Adrenal gland (tissue), 19 donors: ENCODE measurements at places on chromosomes 7 and 10. TPM values are rescaled to one million over a fixed set of nuclear protein-coding genes. Genes with fewer than 3 reads are reported as not detected.

- H3K27ac ChIP-seq: no peak overlapping the region
- DNase-seq: no peak
- no peaks in the 10 kb centered on the region for H3K27me3 ChIP-seq
- H3K36me3 ChIP-seq: no peaks in the 10 kb centered on the region
- peaks cover 7% of the 10 kb centered on the region for H3K4me1 ChIP-seq
Observed at GRCh38 chr10:17122052-17122451, 7.6 kb downstream of the CUBN start.

- no peak overlapping the region for H3K4me3 ChIP-seq
- no peak overlapping the region for H3K27ac ChIP-seq
- H3K4me1 ChIP-seq: no peaks in the 10 kb centered on the region
- no peaks in the 10 kb centered on the region for H3K36me3 ChIP-seq
- no peaks in the 10 kb centered on the region for H3K27me3 ChIP-seq
Observed at GRCh38 chr10:4535521-4535920, 290.5 kb upstream of the AKR1E2 start.

DNA sequence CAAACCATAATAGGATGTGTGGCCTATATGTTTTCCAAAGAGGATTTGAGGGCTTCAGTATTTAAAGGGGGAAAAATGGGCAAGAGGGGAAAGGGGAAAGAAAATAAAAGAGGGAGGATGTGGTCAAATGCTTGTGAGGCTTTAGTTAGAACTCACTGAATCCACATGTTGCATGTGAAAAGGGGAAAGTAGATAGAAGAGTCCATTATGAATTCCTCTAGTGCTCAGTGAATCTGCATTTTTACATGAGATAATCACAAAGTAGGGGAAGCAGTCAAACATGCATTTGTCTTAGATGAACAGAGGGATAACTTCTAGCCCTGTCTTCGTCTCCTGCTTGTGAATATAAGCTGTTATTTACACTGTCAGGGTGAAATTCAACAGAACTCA, 24.6 kb upstream of the AKAP9 start:
- no peaks in the 10 kb centered on the region for H3K27me3 ChIP-seq
- H3K4me3 ChIP-seq: no peak overlapping the region
- no peak overlapping the region for H3K27ac ChIP-seq
- H3K36me3 ChIP-seq: no peaks in the 10 kb centered on the region
- H3K4me1 ChIP-seq: no peaks in the 10 kb centered on the region

- no peak overlapping the region for H3K27ac ChIP-seq
- H3K4me3 ChIP-seq: no peak overlapping the region
- H3K4me1 ChIP-seq: no peaks in the 10 kb centered on the region
- H3K27me3 ChIP-seq: no peaks in the 10 kb centered on the region
Observed at GRCh38 chr10:1130995-1131790, 75.0 kb downstream of the WDR37 start.

GRCh38 chr10:82538272-82538671, 663.3 kb downstream of the NRG3 start:
- H3K4me3 ChIP-seq: no peak overlapping the region
- H3K27me3 ChIP-seq: no peaks in the 10 kb centered on the region
- H3K36me3 ChIP-seq: no peaks in the 10 kb centered on the region
- no peak overlapping the region for H3K27ac ChIP-seq
- DNase-seq: no peak

DNA sequence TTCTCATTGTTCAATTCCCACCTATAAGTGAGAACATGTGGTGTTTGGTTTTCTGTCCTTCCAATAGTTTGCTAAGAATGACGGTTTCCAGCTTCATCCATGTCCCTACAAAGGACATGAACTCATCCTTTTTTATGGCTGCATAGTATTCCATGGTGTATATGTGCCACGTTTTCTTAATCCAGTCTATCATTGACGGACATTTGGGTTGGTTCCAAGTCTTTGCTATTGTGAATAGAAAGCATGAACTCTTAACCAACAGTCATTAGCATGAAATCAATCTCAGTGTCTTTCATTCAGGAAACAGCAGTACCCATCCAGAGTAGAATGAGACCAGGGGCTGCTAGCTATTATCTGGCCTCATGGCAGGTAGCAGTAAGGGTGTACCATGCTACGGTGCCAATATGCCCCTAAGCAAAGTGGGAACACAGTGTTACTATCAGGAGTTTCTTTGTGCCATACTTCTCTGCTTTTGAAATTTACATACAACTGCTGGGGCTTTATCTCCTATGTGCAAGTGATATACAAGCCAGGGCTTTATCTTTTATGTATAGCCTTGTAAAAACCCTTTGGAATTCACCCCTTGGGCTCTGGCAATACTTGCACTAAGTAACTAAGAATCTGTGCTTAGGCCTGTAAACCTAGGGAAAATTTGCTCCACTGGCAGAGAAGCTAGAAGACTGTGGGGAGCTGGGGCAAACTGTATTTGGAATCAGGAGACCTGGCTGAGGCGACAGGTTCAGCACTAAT, 5.4 kb downstream of the PON2 start:
- no peak overlapping the region for H3K27ac ChIP-seq
- H3K4me1 ChIP-seq: peaks cover 34% of the 10 kb centered on the region
- no peaks in the 10 kb centered on the region for H3K36me3 ChIP-seq
- no peak for DNase-seq

Gene GHRHR
- total RNA-seq: 0.60 TPM

DNA sequence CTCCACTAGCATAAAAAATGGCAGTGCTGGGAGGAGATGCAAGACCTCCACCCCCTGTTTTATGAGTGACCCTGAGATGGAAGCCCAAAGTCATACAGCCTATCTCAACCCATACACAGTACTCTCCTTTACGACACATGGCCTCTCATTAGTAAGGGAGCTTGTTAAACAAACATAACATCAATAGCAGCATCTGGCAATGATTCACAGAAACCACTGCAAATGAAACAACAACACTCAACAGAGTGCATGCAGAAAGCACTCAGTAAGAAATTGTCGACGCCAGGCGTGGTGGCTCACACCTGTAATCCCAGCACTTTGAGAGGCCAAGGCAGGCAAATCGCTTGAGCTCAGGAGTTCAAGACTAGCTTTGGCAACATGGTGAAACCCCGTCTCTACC, 27.5 kb upstream of the FIGNL1 start:
- H3K27ac ChIP-seq: no peak overlapping the region
- H3K4me3 ChIP-seq: no peak overlapping the region
- H3K4me1 ChIP-seq: no peaks in the 10 kb centered on the region
- H3K36me3 ChIP-seq: no peaks in the 10 kb centered on the region
- H3K27me3 ChIP-seq: no peaks in the 10 kb centered on the region

DNA sequence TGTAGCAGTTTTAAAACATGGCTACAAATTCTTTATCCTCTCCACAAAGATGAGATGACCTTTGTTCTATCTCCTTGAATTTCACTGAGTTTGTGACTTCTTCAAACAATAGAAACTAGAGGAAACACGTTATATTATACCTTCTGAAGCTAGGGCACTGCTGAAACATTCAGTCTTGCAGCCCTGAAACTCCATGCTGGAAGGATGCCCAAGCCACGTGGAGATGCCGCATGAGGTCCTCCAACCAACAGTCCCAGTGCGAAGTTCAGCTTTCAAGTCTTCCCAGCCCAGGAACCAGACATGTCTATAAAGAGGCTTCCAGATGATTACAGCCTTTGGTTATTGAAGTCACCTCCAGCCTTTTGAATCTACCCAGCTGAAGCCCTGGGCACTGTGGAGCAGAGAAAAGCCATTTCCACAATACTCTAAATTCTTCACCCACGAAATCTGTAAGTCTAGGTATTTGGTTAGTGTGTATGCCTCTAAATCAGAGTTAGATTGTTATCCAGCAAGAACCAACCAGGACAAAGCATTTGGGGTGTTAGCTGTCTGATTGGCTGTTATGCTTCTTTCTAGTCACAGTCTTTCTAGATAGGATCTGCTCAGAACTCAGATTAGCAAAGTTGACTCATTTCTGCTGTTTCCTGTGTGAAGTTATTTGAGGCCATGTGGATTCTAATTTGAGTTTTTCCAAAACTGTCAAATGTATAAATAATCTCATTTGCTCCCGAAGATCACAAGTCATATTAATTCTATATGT, 186.5 kb upstream of the TMEM72 start:
- no peak overlapping the region for H3K4me3 ChIP-seq
- H3K27me3 ChIP-seq: no peaks in the 10 kb centered on the region
- DNase-seq: no peak
- H3K4me1 ChIP-seq: no peaks in the 10 kb centered on the region

DNA sequence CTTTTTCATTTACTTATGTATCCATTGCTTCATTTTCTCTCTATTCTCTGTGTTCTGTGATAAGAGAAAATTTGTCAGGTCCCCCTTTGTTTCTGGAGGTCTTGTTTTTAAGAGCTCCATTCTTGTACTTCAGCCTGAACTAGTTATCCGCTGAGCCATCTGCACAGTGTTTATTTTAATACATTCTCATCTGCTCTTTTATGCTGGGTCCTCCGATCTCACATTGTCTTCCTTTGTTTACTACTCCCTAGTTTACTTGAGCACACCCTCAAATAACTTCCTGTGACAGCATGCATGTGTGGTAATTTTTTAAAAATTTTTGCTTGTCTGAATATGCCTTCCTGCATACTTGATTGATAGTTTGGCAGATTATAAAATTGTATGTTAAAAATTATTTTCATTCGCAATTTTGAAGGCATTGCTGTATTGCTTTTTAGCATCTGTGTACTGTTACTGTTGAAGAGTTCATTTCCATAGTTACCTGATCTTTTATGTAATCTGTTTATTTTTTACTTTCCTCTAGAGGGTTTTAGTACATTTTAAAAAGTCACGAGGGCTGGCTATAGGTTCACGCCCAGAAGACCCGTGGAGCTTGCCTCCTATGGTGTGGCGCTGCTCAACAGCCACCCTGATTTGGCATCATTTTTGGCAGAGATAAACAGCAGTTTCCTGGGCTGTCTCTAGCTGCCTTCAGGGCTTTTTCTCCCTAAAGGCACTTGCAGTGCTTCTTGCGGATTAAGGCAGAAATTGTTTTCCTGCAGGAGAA, 31.9 kb downstream of the RSBN1L start:
- H3K27me3 ChIP-seq: no peaks in the 10 kb centered on the region
- no peaks in the 10 kb centered on the region for H3K36me3 ChIP-seq
- H3K4me1 ChIP-seq: peaks cover 34% of the 10 kb centered on the region
- no peak overlapping the region for H3K4me3 ChIP-seq
- DNase-seq: no peak

Gene PLXDC2
- 74.9 TPM for total RNA-seq

Gene TET1
- 2.8 TPM for total RNA-seq
